ENCODE measurements at places on chromosomes 16 and 17. TPM values are rescaled to one million over a fixed set of nuclear protein-coding genes. Genes with fewer than 3 reads are reported as not detected.

GRCh38 chr16:58472266-58472665 is 27.7 kb upstream of the NDRG4 start:
- DNase-seq, result no peak

GRCh38 chr16:9419161-9419560 is 327.7 kb downstream of the HAPSTR1 start:
- no peak for DNase-seq

IL34 gene
- total RNA-seq, result 4.7 TPM

DNA sequence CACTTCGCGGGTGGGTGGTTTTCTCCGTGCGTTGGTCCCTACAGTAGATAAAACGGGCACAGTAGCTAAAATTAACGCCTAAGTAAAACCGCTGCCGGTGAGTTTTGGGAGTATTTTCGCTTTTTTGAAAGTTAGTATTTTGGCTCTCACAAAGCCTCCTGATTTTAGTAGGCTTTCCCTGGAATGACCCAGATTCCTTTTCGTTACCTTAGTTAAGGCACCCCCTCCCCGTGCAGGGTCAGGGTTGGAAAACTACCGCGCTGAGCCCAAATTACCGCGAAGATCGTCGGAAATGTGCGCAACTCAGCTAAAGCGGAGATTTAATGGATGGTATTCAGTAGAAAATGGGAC is 28.3 kb upstream of the ST6GALNAC1 start:
- DNase-seq, result no peak

- no peak for DNase-seq
Measured at GRCh38 chr17:51739245-51739886, 419.1 kb downstream of the CA10 start.

- no peak for DNase-seq
Measured at GRCh38 chr16:69724414-69724873, 1.9 kb downstream of the NQO1 start.

MYH2 gene
- total RNA-seq, result 1.4 TPM

- no peak for DNase-seq
Measured at GRCh38 chr17:33667052-33667509, 374.0 kb upstream of the ASIC2 start.

DNA sequence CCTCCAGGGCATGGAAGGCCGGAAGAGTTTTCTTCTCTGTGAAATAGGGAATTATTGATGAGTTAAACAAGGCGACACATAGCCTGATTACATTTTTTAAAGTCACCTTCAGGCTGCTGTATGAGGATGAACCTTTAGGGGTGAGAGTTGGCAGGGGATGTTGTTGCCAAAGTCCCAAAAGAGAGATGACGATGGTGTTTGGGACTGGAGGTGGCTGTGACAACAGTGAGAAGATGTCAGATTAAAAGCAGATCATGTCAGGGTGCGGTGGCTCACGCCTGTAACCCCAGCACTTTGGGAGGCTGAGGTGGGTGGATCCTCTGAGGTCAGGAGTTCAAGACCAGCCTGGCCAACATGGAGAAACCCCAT is 16.8 kb upstream of the ASGR2 start:
- DNase-seq, result no peak

SEPHS2 gene
- 37.6 TPM for total RNA-seq

GRCh38 chr17:47197821-47198220 is 8.7 kb upstream of the CDC27 start:
- no peak for DNase-seq

WNK4 gene
- total RNA-seq, result 1.7 TPM
